ENCODE measurements at places on chromosomes 5 and 9.

DNA sequence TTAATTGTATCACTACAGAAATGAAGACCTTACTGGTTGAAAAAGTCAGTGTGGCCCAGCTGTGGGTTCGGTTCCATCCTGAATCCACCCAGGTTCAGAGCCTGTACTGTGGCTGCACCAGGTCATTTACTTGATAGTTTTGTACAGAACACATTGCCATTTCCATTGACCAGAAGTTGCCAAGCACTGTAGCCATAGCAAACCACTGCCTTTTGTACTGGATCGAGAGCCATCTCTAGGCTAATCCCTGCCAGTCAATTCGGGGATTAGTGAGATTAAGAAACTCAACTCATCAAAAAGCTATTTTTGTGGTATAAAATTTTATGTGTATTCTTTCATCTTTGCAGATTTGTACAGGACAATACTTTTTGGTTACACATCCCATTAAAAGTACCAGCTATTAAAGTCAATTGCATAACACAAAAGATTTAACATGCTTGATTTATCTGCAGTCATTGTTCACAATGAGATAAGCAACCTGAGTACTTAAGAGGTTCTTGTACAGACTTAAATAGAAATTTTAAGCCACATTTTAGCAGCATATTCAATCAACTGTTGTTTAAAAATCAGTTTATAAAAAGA is 108.5 kb upstream of the OTULINL start:
- no peak for DNase-seq

DNA sequence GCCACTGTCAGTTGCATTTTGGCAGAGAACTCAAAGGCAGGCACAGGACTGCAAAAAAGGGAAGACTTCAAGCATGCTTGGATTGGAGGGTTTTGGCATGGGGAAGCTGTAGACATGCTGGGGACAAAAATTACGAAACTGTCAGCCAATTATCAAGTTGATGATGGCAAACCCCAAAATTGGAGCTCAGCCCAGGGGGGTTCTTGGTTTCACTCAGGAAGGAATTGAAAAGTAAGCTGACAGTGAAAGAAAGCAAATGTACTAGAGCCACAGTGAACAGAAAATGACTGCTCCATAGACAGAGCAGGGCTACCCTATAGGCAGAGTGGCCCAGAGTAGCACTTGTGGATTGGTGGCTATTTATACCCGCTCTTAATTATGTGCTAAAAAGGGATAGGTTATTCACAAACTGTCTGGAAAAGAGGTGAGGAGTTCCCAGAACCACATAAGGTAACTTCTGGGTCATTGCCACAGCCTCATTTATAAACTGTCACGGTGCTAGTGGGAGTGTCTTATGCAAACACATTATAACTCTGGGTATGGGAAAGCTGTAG is 14.6 kb upstream of the CFAP95 start:
- no peak for DNase-seq

- no peak for DNase-seq
These were observed 75.0 kb upstream of the RUSC2 start for GRCh38 chr9:35414889-35415288.

DNA sequence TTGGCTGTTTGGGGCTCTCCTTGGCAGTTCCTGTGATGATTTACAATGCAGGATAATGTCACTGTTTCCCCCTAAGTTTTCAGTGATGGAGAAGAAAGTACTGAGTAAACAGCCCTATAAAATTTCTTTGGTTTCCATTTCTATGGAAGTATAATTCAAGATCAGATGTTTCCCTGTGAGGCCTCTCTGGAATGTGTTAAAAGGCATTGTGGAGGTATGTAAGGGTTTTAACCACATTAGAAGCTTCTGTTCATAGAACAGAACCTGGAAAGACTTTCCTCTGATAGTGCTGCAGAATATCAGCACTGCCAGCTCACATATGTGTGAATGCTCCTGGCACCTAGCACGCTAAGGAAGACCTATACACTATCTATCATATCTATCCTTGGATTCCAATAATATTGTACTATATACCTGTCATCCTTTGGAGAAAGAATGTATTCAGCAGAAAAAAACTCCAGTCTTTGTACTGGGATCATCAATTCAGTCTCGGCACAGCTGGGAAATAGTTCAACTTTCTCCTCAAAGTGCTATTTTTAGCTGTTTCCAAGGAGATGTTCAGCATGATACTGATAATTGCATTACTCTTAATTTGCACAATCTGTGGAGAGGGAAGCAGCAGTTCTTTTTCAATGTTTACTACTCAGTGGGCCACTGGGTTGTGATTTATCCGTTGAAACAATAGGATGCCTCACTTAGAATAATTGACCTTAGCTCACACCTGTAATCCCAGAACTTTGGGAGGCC is 21.9 kb downstream of the TTC1 start:
- no peak for DNase-seq

DNA sequence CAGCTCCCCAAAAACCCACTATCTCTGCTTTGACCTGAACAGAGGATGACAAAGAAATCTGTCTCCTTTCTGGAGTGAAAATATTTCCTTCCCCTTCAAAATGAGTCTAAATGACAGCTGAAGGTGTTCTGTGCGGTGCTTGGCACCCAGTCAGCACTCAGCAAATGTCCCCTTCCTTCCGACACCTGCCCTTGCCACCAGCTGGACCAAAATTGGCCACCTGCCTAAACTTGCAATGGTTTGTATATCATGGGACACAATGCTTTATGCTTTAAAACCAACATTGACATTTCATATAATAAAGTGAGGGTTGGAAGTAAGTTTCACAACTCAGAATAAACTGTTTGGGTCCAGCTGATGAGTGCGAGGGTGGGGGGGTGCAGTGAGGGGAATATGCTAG is 7.5 kb upstream of the TTC1 start:
- no peak for DNase-seq
